ENCODE measurements at places on chromosomes 16 and 17.

DNA sequence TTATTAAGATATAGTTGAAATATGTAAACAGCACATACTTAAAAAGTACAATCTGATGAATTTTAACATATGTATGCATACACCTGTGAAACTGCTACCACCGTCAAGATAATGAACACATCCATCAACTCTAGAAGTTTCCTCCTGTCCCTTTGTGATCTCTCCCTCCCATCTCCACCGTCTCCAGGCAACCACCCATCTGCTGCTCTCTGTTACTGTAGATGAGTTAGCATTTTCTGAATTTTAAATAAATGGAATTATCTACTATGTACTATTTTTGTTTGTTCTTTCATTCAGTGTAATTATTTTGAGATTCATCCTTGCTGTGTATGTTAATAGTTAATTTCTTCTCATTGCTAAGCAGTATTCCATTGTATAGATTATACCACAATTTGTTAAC, 40.2 kb upstream of the SMPD3 start:
- DNase-seq = no peak

DNA sequence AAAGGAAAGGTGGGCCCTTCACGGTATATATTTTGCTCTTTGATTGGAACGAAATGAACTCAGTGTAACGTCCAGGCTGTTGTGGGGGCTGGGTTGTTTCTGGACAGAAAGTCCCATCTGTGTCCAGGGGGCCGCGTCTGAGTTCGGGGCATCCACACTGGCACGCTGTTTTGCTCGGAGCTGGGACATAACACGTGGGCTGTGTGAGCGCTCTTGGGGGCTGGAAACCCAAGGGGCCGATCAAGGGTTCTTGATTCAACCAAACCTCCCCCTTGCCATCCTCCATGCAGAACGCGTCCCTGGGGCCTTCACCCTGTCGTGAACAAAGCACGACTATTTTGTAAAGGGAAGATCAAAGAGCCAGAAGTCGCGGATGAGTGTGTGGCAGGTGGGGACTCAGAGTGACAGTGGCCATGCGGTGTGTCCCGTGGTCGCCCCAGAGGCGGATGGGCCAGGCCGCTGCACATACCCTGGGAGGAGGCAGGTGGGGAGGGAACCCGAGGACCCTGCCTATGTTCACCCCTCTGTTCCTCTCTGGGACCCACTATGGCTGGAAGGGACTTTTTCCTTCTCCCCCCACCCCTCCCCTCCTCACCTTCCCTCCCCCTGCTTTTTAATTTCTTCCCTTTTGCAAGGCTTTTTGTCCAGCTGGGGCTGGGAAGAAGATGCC, 387.2 kb downstream of the SEC14L1 start:
- no peak for DNase-seq

GRCh38 chr16:84851192-84852127, 31.7 kb downstream of the CRISPLD2 start:
- DNase-seq = no peak

DNA sequence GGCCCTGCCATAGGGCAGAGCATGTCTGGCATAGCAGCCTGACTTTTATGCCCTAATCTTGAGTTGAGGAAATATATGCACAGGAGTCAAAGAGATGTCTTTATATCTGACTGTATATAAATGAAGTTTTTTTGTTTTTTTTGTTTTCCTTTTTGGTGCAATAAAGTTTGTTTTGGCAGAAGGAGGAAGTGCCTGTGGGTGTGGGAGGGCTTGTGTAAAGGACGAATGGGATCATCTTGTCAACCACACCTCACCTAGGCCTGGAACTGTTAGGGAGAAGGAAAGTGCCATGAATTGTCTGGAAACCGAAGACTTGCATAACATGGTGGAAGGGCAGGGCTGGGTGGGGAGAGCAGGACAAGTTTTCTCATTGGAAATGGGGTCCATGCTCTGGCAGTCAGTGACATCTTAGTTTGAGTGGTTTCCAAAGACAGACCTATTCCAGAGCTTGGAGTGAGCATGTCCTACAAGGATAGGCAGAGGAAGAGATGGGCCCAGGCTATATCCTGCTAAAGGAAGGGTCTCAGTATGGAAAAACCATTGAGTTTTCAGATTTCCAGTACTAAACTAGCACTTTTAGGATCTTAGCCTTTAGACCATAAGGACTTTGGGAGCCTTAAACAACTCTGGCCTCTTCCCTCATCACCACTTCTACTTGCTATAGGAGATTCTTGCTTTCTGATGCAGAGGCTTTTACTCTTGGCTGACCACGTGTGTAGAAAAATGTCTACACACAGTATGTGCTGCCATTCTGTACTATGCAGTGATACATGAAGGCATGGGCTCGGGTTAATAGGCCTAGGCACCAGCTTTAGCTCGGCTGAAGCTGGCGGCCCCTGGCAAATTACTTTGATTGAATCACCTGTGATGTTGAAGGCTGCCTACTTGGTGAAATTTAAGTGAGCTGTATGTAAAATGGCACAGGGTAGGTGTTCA, 15.5 kb downstream of the SNF8 start:
- DNase-seq = no peak

DNA sequence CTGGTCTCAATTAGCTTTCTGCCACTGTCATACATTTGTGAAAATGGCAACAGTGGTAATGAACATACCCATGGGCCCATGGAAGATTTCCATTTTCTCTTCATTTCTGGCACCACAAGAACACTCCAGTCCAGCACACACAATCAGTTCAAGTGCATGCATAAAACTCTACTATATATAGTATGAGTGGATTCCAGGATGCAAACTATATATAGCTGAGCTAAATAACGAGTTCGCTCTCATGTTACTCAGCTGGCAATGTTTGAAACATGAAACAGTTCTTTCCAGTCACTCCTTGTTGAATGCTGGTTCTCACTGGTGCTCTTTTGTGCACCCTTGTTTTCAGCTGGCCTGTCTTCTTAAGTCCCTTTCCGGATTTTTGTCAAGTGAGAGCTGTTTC, 75.2 kb upstream of the DHX40 start:
- no peak for DNase-seq

- no peak for DNase-seq
Observed at GRCh38 chr16:53370827-53371226, 63.4 kb upstream of the RBL2 start.

- no peak for DNase-seq
Observed at GRCh38 chr16:68276223-68276622, 11.9 kb downstream of the SLC7A6 start.

- no peak for DNase-seq
Observed at GRCh38 chr17:44269535-44270240, 1.8 kb upstream of the SLC4A1 start.

DNA sequence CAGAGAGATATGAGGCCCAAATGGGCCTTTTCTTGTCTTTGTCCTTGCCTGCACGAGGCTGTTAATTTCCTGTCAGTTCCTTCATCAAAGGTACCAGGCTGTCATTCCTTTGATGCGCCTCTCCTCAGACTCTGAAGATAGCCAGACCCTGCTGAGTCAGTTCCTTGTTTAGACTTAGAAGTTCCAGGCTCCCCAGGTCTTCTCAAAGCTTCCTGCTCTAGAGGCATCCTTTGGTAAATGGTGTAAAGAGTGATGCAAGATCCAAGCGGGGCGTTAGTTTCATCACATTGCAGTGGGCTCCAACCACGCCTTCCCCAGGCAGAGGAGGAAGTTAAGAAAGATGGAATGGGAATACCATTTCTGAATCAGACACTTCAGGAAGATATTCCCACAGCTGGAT, 4.0 kb upstream of the CDH11 start:
- no peak for DNase-seq

- DNase-seq = no peak
Observed at GRCh38 chr17:206941-207560, 25.6 kb upstream of the DOC2B start.

Data from RKO (cell line).